ENCODE measurements at places on chromosomes 2 and 18.

- DNase-seq = no peak
These were observed 78.5 kb downstream of the RHOB start for GRCh38 chr2:20525041-20526035.

- DNase-seq = no peak
These were observed 73.1 kb downstream of the RAB3GAP1 start for GRCh38 chr2:135124924-135125886.

- DNase-seq = no peak
These were observed 1.1 kb upstream of the SNED1 start for GRCh38 chr2:240997141-240997855.

- no peak for DNase-seq
These were observed 1567.5 kb upstream of the LRRTM1 start for GRCh38 chr2:81872006-81872405.

DNA sequence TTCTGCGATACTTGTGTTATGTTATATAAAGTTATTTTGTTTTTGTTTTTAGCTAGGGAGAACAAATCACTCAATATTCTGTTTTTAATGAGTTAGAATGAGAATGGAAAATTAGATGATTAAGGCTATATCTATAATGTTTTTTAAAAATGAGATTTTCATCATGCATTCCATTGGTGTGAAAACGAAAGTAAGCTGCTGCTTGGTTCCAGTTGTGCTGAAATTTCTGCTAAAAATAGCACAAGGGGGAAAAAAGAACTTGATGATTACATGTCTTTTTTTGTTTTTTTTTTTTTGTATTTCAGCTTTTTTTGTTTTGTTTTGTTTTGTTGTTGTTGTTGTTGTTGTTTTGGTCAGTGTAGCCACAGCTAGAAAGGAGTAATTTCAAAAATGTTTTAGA lies 242.6 kb upstream of the KCNJ3 start:
- DNase-seq = no peak

- DNase-seq = no peak
These were observed 3.8 kb upstream of the RPE start for GRCh38 chr2:209998596-209998995.

DNA sequence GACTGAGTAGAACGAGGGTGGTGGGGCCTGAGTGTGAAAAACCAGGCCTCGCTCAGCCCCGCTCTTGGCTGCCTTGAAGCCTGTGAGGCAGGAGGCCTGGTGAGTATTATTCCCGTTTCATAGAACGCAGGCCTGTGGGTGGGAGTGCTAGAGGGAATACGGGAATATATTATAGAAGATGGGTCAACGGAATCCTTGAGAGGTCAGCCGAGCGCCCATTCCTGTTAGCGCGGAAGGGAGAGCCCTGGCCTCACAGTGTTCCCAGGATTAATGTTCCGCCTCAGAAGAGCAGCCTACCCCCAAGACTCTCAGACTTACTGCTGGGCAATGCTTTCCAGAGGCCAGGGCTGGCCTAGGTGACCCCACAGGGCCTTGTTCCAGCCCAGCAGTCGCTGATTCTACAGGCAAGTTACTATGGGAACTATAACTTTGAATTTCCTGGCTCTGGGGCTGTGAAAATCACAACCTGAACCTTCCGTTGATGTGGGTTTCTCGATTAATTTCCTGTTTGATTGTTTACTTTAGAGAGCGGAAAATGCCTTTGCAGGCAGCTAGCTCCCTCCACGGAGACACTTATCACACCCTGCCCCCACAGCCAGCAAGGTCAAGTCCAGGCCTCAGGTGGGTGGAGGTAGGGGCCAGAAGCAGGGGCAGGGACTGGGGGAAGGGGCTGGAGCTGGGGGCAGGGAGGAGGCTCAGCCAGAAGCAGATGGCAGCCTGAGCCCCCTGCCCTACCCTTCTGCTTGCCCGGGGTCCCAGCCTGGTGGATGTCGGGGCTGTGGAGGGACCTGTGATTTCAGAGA lies 108.3 kb downstream of the SMAD7 start:
- DNase-seq = no peak

DNA sequence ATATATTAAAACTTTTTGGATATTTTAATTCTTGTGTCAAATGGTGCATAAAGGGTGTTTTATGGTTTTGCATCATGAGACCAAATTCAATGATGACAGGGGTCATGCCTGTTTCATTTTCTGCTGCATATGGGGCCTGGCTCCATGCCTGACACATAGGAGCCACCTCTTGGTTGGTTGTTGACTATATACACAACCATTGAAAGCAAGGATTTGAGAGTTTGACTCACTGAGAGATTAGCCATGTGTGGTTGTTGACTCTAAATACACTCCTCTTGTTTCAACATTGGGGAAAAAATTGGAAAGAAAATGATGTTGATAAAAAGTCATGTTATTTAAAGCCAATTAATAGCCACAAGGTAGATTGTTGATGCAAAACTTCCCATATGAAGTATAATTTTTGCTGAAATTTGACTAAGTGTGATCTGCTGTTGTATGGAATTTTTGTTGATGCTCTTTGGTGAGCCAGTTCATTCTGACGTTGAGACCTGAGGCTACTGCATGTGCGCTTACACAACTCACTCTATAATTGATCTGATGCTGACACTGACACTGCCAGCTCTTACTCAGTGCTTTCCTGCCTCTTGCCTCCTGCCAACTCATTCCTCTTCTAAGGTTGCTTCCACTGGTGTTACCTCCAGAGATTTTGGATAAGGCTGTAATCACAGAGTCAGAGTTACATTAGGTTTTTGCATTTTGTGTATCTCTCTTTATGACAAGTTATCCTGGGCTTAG lies 446.2 kb upstream of the SLC14A2 start:
- DNase-seq = no peak

- DNase-seq = no peak
These were observed 19.5 kb downstream of the INPP1 start for GRCh38 chr2:190362894-190363293.

- DNase-seq = no peak
These were observed 142.0 kb upstream of the DNMT3A start for GRCh38 chr2:25483607-25484266.

- DNase-seq = no peak
These were observed 113.8 kb downstream of the ATL2 start for GRCh38 chr2:38263293-38263692.

DNA sequence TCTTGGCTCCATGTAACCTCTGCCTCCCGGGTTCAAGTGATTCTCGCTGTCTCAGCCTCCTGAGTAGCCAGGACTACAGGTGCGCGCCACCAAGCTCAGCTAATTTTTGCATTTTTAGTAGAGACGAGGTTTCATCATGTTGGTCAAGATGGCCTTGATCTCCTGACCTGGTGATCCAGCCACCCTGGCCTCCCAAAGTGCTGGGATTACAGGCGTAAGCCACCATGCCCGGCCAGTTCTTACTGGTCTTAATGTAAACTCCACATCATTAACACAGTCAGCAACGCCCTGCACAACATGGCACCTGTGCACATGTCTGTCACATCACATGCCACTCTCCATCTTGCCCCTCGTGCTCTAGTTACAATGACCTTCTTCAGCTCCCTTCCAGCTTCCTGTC lies 5.8 kb upstream of the KIF3C start:
- no peak for DNase-seq

- DNase-seq = peak; percentile 38
These were observed 23.4 kb upstream of the TMEM87B start for GRCh38 chr2:112031473-112032223.

DNA sequence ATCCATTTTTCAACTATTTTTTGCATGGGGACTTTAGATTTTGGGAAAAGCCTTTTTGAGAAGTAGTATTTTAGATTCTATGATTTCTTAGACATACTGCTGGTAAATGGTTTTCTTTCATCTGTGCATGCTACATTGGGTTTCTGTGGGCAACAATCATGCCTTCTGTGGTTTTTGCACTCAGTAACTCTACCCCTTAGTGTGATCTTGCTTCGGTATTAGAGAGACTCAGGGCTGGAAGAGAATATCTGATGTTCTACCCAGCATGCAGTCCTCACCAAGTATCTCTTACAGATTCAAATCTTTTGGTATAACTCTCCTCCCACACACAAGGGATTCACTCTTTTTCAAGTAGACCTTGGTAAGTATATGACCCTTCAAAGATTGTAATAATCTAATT lies 183.0 kb downstream of the PMAIP1 start:
- no peak for DNase-seq

- no peak for DNase-seq
These were observed 63.2 kb upstream of the IGFBP5 start for GRCh38 chr2:216758256-216759155.

All from iPS-NIHi11 (cell line).